ENCODE measurements at places on chromosomes 2 and 18.

GRCh38 chr2:11579867-11580659, 46.2 kb downstream of the GREB1 start:
- DNase-seq: no peak

DNA sequence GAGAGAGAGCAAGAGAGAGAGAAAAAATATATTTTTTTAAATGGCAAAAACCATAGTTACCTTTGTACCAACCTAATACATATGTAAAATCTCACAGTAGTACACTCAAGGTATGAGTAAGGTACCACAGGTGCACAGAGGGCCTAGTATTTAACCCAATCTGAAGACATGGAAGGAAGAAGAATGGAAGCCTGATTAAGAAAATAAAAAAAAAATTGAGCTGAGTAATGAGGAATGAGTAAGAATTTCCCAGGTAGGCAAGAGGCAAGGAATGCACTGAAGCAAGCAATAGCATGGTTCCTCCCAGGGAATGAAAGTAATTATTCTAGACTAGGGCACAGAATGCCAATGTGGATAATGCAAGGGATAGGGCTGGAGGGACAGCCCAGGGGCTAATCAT, 294.2 kb downstream of the FIGN start:
- DNase-seq: no peak

GRCh38 chr2:176781570-176782217, 430.9 kb upstream of the HNRNPA3 start:
- DNase-seq: no peak

DNA sequence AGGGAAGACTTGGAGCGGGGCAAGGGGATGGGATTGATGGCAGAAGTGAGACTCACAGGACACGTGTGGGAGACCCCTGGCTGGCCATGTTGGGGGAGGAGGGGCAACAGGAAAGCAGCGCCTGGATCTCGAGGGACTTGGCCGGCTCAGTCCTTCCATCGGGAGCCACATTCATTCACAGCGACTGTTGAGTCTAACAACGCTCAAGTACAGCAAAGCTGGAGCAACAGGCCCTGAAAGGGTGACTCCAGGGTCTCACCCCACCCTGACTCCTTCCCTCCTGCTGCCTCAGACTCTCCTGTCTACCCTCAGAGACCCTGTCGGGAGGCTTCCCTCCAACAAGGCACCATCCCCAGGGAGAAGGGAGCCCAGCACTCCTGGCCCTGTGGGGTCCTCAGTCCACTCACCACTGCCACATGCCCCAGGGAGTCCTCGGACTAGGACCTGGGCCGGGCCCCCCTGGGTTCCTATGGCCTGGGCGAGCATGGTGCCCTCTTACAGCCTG, 14.8 kb upstream of the ALPI start:
- no peak for DNase-seq

- no peak for DNase-seq
Observed at GRCh38 chr2:42770288-42771131, 6.6 kb upstream of the OXER1 start.

DNA sequence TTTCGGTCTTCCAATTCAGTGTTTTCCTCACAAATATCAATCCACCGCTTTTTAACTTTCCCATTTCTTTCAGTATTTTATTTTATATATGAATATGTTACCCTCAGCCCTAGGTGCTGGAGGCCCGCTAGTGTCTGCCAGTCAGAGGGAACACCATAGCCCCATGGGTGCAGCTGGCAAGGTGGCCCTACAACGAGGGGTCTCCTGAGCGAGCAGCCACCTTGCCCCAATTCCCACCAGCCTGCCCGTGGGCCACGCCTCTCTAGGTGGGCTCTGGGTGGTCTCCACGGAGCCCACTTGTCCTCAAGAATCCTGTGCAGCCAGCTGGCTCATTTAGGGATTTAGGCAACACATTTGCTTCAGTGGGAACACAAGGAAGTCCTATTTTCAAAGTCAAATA, 72.5 kb upstream of the RGPD5 start:
- no peak for DNase-seq

DNA sequence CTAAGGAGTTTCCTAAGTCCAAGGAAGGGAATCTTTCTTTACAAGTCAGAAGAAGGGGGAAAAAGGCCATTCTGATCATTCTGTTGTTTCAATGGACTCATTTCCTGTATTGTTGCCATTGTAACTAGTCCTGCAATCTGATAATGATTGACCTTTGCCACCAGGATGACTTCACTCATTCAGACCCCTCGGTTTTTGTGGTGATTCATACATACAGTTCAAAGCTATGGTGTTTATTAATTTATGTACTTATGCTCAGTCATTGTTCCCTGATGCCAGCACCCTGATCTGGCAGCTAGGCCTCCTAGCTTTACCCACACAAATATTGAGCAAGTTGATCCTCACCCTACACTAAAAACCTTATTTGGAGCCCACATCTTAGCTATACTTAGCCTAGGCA, 57.6 kb upstream of the ZNF519 start:
- DNase-seq: peak; percentile 34

DNA sequence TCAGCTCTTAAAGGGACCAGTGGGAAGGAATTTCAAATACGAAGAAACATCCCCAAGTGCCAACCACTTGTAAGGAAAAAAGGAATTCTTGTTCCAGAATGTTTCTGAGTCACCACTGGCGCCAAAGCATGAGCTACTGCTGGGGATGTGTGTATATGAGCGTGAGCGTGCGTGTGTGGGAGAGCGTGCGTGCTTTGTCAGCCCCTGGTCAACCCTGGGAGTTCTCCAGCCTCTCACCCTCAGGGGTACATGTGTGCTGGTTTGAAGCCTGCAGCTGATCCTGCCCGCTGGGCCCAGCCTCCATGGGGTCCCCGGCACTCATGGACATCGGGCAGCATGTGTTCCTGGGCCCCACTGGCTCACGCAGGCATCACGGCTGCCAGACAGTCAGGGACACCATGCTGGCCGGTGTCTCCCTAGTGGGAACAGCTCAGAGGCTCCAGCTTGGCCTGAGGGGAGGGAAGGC, 17.1 kb downstream of the HS6ST1 start:
- no peak for DNase-seq

DNA sequence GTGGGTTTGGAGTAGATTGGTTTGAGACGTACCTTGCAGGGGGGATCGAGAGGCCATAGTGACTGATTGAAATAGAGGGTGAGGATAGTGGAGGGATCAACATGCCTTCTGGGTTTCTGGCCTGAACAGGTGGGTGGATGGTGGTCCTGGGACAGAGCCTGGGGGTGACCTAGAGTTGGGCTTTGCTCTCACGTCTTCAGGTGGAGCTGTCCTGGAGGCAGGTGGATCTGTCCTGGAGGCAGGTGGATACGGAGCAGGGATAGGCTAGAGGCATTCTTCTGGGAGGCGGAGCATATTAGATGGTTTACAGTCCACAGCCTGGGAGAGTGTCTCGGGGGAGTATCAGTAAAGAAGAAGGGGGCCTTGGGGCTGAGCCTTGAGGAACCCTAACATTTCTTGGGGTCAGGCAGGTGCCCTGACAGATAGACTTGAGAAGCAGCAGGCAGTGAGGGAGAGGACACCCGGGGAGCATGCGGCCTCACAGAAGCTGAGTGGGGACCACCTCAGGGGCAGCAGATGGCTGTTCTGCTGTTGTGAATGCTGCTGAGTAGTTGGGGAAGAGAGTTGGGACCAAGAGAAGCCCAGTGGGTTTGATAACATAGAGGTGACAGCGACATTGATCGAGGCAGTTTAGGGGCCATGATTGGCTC, 1.6 kb downstream of the CAPN10 start:
- no peak for DNase-seq

- no peak for DNase-seq
Observed at GRCh38 chr18:42706029-42706608, 409.4 kb downstream of the RIT2 start.

- DNase-seq: no peak
Observed at GRCh38 chr2:20934236-20934635, 109.6 kb downstream of the APOB start.
